ENCODE measurements at places on chromosomes 3 and 15. TPM values are rescaled to one million over a fixed set of nuclear protein-coding genes. Genes with fewer than 3 reads are reported as not detected.

GRCh38 chr15:66815318-66815717 lies 113.3 kb downstream of the SMAD6 start:
- no peak for DNase-seq

DNA sequence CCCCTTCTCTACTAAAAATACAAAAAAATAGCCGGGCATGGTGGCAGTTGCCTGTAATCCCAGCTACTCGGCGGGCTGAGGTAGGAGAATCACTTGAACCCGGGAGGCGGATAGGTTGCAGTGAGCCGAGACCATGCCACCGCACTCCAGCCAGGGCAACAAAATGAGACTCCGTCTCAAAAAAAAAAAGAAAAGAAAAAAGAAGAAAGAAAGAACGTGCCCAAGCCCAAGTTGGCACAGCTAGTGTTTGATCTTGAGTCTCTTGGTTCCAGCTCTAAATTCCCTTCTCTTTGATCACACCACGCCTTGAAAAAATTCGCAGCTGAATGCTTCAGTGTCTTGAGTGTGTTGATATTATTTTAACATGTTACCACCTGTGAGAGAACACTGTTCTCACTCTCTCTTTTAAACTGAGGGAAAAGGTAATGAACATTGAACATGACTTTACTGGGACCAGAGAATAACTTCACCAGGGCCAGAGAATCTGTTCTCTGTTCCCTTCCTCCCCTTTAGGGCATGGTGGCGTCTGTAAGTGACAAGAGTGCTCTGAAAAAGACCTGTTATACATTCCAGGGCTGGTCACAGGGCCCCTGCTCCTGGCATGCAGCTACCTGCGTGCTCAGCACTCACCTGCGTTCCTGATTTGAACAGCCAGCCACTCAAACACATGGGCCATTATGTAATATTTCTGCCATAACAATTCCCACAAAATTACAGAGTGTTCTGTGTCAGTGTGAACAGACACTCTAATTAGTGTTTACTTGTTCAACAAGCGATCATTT lies 19.0 kb downstream of the SLCO3A1 start:
- DNase-seq: no peak

DNA sequence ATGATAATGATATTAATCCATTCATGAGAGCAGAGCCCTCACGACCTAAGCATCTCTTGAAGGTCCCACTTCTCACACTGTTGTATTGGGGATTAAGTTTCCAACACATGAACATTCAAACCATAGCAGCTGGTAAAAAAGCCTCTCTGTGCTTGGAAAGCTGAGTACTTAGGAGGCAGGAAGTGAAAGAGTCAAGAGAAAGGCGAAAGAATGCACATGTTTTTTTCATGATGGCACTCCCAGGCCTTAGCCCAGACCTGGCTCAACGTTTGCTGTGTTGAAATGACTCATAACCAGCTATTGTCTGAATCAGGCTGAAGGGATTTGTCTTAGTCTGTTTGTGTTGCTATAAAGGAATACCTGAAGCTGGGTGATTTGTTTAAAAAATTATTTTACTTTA lies 84.4 kb upstream of the RGMA start:
- no peak for DNase-seq

Gene GABRB3
- total RNA-seq: 0.33 TPM

Gene ANKRD34C
- not detected for total RNA-seq

Gene UTS2B
- total RNA-seq: not detected

GRCh38 chr3:172142051-172142863 lies 102.9 kb downstream of the FNDC3B start:
- peak; percentile 66 for DNase-seq

DNA sequence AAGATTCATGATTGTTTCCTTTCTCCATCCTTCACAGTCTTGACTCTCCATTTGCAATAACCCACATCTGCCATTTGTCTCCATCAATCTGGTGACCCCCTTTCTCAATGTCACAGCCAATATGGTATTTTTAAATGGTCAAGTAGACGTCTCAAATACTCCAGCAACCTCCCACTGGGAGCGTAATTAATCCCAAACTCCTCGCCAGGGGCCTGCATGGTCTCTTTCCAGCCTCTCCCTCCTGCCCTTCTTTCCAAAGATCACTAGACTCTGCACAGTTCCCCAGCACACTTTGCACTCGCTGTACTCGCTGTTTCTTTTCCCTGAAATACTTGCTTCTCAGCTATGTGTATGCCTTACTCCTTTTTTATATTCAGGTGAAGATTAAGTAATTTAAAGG lies 115.3 kb downstream of the PLCH1 start:
- DNase-seq: no peak

DNA sequence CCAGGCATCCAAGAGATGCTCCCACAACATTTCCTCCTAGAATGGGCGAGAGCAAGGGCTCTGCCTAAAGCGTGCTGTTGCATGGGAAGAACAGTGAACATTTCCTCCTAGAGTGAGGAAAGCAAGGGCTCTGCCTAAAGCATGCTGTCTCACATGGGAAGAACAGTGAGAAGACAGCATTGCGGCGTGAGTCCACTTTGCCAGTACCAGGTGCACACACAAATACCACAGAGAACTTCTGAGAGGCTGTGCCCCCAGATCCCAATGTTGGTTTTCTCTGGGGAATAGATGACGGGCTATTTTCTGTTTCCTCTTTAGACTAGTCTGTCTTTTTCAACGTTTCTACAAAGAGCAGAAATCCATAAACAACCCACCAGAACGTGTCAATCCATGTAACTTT lies 142.9 kb downstream of the LRRK1 start:
- no peak for DNase-seq

Gene POTEB3
- not detected for total RNA-seq

Gene UBL7
- 51.7 TPM for total RNA-seq

GRCh38 chr3:106805625-106806024 lies 571.6 kb upstream of the CCDC54 start:
- no peak for DNase-seq

DNA sequence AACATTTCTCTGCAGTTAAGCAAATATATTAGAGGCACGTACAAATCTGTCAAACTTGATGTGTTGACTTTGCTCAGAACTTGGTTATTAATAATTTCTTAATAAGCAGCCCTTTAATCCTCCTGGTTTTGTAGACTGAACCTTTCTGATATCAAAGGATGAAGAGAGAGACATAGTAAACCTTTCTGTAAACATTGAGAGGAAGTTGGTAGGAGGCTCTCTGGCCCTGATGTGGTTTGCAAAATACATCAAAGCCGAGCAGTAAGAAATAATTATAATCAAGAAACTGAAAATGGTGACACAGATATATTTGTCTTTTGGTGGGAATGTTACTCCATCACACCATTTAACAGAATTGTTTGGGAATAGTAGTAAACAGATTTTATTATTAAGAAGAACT lies 111.9 kb downstream of the OXSM start:
- DNase-seq: no peak

GRCh38 chr15:75830910-75831805 lies 12.1 kb upstream of the UBE2Q2 start:
- DNase-seq: peak; percentile 87

GRCh38 chr3:53510508-53510907 lies 16.1 kb downstream of the CACNA1D start:
- DNase-seq: no peak

- DNase-seq: no peak
These were observed 87.5 kb downstream of the ADAMTS17 start for GRCh38 chr15:100254285-100254684.

GRCh38 chr3:56751056-56751707 lies 50.6 kb downstream of the ARHGEF3 start:
- DNase-seq: no peak

Gene STRIT1
- not detected for total RNA-seq

- peak; percentile 31 for DNase-seq
These were observed 50.4 kb upstream of the LIMD1 start for GRCh38 chr3:45544024-45544716.

Gene LTK
- total RNA-seq: 4.4 TPM

GRCh38 chr3:155869691-155870090 lies 759 bp upstream of the GMPS start:
- DNase-seq: no peak

GRCh38 chr3:9352917-9353752 lies 9.7 kb upstream of the THUMPD3 start:
- peak; percentile 70 for DNase-seq

Gene ZNF774
- total RNA-seq: 3.0 TPM

DNA sequence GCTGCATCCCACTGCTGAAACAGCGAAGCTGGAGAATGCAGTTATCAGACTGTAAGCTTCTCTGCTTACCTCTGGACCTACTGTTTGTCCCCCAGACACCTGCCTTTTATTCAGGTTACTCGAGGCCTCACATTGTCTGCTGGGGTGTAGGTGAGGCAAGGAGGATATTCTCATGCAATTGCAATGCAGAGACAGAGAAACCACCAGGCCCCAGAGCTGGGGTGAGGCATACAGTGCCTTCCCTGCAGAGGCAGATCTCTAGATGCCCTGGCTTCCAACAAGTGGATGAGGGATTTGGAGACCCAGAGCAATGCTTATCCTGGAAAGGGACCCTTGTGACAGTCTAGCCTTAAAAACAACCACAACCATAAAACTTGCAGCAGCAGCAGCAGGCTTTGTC lies 263.4 kb upstream of the ST8SIA2 start:
- no peak for DNase-seq

DNA sequence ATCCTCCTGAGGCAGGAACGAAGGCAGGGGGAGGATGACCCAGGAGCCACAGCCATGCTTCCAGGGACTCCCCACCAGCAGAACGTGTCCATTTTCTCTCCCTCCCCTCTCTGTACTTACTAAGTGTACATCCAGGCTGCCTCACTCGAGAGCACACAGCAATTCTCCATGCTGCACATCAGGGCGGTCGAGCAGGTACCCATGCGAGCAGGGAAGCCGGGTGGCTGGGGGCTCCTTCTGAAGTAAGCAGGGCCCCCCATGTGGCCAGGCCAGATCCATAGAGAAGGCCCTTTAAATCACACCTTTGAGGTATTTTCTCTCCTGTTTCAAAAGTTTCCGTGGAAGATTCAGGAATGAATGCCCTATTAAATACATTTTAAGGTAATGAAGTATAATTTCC lies 41.2 kb upstream of the SLC6A11 start:
- DNase-seq: no peak

- DNase-seq: no peak
These were observed 153.8 kb downstream of the SEMA6D start for GRCh38 chr15:47870956-47871625.

GRCh38 chr3:166071831-166072230 lies 234.6 kb upstream of the BCHE start:
- DNase-seq: no peak

- peak; percentile 54 for DNase-seq
These were observed at the start of gene FAIM for GRCh38 chr3:138608322-138609135. TSS of gene FAIM (plus strand) at chr3:138608771. CDS start at chr3:138619727, 10,956 bp downstream.

- no peak for DNase-seq
These were observed 229.7 kb downstream of the RSRC1 start for GRCh38 chr3:158339638-158340037.

GRCh38 chr15:101159096-101159935 lies 92.5 kb downstream of the CHSY1 start:
- no peak for DNase-seq

Gene CPEB1
- 13.7 TPM for total RNA-seq

Gene SLC12A8
- not detected for total RNA-seq

- DNase-seq: no peak
These were observed 15.1 kb upstream of the EIF1B start for GRCh38 chr3:40294434-40294833.

Gene RBP2
- total RNA-seq: not detected

DNA sequence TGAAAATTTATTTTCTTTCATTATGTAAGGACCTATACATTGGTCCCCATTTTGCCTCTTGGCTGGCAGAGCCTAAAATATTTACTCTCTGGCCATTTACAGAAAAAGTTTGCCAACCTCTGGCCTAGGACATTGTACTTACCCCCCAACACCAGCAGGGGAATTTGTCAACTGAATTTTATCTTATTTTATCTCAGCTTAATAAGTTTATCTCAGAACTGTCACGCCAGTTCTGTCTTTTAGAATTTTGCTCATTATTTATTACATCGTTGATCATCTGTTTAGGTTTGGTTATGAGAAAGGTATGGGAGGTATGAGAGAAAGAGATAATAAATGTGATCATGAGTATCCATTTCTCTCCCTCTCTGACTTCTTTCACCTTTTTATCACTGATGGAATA lies 38.3 kb downstream of the CHD2 start:
- DNase-seq: no peak

- no peak for DNase-seq
These were observed 77.9 kb downstream of the ISG20 start for GRCh38 chr15:88716543-88717381.

Gene AMOTL2
- 0.31 TPM for total RNA-seq

DNA sequence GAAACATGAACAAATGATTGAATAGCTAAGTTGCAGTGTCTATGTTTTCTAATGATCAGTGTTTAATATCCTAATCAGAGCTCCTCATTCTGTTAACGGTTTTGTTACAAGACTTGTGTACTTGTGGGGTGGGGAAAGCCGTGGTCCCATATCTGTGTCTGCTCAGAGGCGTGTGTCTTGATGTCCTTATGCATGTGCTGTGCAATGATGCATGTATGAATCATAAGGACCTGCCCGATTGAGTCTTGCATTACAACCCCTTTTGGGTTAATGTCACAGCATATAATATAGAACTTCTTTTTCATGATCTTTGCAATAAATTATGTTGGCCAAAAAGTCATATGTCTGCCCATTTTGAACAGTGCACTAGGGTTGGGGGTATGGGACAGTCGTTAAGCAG lies 233.4 kb downstream of the ITPR1 start:
- no peak for DNase-seq

- no peak for DNase-seq
These were observed 71.1 kb downstream of the CDAN1 start for GRCh38 chr15:42665827-42666226.

Gene CHMP2B
- 14.4 TPM for total RNA-seq

- DNase-seq: no peak
These were observed 36.8 kb downstream of the TLE3 start for GRCh38 chr15:70060993-70061305.

DNA sequence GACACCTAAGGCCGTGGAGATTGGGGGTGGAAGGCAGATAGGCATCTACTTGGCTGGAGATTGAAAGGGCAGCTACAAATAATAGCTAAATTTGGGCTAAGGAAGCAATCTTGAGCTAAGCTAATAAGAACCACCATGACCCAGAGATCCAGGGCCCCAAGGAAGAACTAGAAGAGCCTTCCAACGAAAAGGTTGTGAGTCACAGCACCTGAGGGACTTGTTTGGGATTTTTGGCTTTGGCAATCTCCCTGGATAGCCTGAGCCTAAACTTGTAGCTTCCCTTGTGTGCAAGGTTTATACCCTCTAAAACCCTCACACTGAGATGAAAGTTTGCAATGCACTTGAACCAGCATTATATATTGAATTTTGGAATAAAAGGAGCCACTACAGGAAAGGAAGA lies 364.0 kb upstream of the IL12A start:
- no peak for DNase-seq

- no peak for DNase-seq
These were observed 43.2 kb upstream of the KLHL25 start for GRCh38 chr15:85837881-85838280.

DNA sequence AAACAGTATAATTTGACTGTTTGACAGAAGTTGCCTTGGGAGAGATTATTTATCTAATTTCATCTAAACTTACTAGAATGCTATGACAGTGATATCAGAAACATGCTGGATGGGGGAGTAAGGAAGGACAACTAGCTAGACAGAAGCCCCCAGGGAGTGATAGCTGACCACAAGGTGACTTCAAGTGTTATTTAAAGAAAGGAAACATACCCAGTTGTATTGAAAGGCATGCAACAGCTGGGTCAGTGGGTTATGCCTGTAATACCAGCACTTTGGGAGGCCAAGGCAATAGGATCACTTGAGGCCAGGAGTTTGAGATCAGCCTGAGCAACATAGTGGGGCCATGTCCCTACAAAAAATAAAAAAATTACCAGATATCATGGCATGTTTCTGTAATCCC lies 69.6 kb downstream of the SLC49A4 start:
- DNase-seq: no peak

Gene CD200R1
- total RNA-seq: not detected
